ENCODE measurements at places on chromosomes 2 and 18.

DNA sequence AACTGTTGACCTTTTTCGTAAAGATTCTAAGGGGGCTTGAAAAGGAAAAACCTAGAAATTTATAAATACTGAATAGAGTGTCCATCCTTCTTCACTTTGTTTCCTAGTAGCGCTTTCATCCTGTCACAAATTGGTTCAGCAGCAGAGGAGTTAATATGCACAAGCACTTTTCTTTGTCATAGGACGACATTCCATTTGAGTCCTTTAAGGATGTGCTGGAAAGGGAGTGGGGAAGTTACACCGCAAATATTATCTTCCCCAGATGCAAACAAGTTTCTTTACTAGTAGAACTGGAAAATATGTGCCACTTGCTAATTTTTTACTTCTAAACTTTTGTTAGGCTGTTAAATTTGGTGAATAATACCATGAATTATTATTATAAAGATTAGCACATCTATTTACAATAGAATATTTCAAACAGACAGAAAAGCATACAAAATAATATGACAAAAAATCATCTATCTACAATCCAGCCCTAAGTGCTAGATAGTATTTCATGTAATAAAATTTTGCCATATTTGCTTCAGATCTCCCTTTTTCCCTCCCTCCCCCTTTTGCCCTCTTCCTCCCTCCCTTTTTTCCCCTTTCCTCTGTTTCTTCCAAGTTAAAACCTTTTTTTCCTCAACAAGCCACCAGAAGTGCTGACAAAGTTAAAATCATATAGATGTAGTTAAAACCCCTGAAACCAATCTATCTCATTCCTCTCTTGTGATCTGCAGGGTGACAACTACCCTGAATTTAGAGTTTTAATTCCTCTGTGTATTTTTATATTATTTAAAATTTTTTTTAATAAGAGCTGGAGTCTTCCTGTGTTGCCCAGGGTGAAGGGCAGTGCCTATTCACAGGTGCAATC is 50.5 kb upstream of the MAP4K3 start:
- DNase-seq: no peak

DNA sequence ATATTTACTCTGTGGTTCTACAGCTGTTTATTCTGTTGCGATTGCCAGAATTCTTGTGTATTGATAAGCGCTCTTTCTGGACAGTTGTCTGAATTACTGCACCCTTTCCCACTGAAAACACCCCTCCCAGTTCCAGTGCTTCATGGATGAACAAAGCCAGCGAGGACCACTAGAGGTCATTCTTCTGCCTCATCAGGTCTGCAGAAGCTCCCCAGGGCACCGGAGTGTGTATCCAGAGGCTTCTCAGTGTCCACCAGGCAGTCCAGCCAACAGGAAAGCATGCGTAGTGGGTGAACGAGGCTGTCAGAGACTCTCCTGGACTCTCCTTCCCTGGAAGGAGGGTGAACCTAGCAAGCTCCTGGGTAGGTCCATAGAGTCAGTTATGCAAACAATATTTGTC is 40.6 kb upstream of the INHBB start:
- no peak for DNase-seq

- no peak for DNase-seq
These were observed 60.1 kb downstream of the EVA1A start for GRCh38 chr2:75500633-75501032.

DNA sequence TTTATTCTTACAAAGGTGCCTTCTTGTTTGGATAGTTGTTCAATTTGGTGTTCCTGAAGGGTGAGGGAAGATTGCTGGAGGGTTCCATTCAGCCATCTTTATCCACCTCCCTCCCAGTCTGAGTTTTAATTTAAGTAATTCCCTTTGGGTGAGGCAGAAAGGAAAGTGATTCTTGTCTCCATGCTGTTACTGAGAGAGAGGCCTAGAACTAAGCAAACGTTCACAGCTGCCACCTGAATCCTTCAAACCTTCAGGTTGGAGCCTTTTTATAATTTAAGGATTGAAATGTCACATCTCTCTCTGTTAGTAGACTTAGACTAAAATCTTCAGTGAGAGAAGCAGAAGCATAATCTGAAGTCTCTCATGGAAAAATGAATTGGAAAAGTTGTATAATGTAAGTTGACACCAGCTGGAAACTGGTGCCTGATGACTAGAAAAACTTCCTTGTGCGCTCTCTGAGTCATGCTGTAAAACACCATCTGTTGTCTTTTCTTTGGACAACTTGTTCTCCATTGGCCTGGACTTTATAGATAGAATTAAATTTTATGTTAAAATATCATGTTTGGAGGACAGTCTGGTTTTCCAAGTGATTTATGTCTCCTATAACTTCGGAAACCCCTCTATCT is 14.6 kb downstream of the STRADB start:
- no peak for DNase-seq

- DNase-seq: no peak
These were observed 68.8 kb downstream of the GALNT13 start for GRCh38 chr2:153940511-153940910.

DNA sequence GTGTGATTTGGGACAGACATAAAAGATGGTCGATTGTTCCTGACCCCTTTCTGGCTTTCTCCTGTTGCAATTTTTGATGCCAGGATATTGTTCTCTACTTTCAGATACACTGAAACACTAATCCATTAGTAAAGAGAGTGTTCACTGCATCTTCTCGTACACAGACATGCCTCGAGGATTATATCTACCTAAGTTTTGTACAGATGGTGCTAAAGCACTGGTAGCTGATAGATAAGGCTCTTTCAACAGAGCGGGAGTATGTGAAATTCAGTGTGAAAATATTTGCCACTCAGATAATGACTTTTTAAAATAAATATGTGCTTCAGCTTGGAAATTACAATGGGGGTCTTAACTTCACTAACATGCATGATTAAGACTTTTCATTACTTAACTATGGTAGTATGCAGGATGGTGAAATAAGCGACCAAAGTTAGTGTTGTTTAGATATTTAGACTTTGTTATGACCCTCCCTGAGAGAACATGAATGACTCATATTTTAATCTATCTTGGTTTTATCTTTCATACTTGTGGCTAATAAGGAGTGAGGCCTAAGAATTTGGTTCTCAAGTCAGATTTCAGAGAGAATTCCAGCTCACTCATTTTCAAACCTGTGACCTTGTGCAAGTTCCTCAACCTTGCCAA is 474.9 kb downstream of the NRXN1 start:
- no peak for DNase-seq

- no peak for DNase-seq
These were observed 106.7 kb downstream of the XRCC5 start for GRCh38 chr2:216215658-216216390.

DNA sequence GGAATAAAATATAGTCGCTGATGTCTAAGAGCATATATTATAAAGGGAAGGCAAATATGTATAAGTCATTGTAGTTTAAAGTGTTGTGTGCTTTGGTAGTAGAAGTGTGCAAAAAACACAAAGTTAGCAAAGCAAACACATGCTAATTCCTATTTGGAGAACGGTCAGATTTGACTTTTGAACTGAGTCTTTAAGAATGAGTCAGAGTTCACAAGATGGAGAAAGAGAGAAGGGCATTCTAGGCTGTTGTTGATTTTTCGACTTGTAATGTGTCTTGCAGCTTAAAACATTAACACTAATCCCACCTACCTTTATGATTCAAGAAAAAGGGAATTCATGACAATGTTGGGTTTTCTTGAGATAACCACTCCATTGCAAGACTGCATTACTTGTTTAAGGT is 98.1 kb downstream of the CRIM1 start:
- DNase-seq: no peak

DNA sequence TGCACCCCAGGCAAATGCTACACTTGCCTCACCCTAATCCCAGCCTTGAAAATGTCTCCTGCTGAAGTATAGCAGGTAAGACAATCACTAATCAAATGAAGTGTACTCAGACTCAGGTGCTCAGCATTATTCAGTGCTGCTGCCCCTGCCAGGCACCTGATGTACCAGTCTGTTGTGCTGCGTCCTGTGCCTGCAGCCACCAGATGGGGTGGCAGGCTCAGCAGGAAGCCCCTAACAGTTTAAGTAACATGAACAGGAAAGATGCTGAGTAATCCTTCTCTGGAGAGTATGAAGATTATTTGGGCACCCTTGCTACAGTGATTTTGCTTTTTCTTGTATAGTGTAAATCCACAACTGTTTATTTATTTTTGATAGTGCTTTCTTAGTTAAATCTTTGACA is 69.1 kb downstream of the TACR1 start:
- no peak for DNase-seq

GRCh38 chr18:79928563-79928960 is 22.9 kb downstream of the SLC66A2 start:
- no peak for DNase-seq

GRCh38 chr2:141641462-141641861 is 489.4 kb downstream of the LRP1B start:
- DNase-seq: no peak

DNA sequence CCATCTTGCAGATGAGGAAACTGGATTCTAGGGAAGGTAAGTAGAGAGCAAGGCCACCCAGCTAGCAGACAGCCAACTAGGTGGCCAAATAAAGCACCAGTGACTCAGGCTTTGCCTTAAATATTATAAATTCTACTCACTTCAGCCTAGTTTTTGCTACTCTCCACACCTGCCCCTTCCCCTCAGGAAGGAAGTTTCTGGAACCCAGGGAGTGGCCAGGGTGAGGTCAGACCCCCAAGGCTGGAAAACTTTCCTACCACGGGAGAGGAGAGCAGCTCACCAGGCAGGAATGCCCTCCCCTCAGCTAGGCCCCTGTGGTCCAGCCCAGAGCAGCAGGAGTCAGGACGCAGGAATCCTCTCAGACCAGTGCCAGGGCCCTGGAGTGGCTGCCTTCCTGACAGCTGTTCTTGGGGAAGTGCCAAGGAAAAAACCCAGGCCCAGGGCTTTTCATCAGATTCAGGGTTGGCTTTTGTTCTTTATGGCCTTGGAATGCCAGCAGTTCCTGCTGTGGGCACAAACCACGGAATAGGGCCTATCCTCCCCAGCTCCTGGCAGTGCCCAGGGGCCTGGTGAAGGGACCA is 5.1 kb upstream of the PAX8 start:
- no peak for DNase-seq

DNA sequence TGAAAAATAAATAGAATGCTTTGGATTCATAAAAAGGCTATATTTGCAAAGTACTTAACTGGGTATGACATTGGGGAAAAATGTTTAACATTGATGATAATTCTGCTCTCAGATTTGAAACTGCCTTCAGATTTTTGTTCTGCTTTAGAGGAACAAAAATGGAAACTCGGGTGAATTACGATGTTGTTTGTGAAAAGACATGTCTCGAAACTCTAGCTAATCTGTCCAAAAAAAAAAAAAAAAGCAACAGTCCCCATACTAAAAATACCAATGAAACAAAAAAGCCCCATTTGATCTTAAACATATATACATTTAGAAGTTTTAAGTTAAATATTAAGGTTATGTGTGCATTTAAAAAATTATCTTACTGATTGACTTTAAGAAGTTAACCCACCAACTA is 3.0 kb downstream of the ZDBF2 start:
- DNase-seq: no peak

DNA sequence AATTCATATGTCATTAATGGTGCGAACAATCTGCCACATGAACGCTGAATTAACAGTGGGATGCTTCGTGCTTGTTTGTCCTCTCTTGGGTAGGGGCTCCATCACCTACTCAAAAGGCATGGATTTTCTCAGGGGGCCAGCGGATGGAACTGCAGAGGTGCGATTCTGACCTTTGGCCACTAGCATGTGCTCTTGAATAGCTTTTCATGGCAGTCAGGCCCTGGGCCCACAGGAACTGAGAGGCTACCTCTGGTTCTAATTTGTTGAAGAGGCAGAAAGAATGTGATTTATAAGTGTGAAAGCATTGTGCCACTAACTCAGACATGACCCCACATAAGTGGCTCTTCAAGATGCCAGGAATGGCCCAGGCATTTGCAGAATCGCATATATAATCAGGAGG is 283.2 kb downstream of the INSIG2 start:
- no peak for DNase-seq

DNA sequence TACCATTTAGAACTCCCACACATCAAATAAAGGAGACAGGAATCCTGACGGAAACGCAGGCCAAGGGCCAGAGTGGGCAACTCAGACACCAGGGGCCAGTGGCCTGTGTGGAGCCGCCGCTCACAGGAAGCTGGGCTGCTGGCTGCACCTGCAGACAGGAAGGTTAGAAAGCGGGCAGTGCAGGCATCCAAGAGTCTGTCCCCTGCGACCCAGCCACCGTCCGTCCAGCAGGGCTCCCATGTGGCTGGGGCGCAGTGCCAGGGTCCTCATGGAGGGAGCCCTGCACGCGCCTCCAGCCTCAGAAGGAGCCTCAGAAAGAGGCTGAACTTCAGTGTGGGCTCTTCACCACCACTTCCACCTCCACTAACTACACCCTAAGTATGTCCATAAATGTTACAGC is 2.5 kb upstream of the ANO7 start:
- DNase-seq: no peak

DNA sequence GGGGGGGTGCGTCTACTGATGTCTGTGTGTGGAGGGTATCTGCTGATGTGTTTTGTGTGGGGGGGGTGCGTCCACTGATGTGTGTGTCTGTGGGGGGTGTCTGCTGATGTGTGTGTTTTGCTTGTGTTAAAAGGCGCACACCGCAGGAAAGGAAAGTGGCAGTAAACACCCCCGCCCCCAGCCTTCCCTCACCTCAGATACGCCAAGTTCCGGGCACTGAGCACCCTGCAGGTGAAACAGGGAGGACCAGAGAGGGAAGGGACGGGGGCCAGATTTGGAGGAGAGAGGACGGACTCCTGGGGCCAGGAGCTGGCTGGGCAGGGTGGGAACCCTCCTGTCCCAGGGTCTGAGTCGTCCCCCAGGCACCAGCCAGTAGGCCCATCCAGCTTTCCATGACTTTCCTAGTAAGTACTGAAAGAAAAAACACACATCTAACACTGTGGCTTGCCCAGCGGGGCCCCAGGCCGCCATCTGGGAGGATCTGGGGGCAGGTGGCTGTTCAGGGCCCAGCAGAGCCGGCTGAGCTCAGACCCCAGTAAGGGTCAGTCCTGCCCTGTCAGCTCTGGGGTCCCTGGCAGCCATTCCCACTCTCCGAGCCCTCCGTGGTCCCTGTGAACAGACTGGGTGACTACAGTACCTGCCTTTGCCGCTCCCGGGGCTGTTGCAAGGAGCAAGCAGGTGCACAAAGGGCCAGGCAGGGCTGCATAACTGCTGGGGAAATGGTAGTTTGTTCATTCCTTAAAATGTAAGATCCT is 126.9 kb downstream of the NFATC1 start:
- DNase-seq: no peak

DNA sequence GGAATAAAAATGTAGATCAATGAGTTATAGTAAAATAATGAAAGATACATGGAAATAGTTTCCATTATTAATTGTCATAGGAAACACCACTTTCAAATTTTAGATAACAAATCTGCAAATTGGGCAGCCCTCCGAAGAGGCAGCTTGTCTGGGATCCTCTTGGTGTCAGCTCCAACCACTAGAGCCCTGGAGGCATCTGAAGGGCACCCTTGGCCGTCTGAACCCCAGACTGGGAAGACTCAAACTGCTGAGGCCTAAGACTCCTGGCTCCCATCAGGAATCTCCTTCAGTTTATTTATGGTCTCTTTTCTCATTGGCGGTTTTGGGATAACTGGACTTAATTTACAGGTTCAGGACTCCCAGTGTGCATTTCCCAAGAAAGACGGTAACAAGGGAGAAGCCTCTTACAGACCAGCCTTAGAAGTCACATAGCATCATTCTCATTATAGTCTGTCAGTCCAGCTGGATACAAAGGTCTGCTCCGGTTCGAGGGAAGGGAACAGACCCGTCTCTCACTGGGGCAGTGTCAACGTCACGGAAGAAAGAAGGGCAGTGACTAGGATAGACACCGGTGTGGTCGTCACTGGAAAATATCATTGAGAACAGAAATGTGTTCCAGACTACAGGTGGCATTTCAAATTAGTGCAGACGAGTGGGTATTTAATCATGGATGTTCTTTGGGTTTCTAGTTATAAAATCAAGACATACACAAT is 390.7 kb upstream of the NETO1 start:
- no peak for DNase-seq

- no peak for DNase-seq
These were observed 125.6 kb downstream of the TMEM18 start for GRCh38 chr2:551621-552020.

All from glomerular endothelial cell (primary cell).